Thyroid gland (tissue), 4 donors: ENCODE measurements at places on chromosomes 7 and 10. TPM values are rescaled to one million over a fixed set of nuclear protein-coding genes. Genes with fewer than 3 reads are reported as not detected.

GRCh38 chr10:49361735-49362568 lies 33.9 kb downstream of the DRGX start:
- no peaks in the 10 kb centered on the region for H3K4me1 ChIP-seq
- H3K27me3 ChIP-seq: no peaks in the 10 kb centered on the region
- H3K4me3 ChIP-seq: no peak overlapping the region

DNA sequence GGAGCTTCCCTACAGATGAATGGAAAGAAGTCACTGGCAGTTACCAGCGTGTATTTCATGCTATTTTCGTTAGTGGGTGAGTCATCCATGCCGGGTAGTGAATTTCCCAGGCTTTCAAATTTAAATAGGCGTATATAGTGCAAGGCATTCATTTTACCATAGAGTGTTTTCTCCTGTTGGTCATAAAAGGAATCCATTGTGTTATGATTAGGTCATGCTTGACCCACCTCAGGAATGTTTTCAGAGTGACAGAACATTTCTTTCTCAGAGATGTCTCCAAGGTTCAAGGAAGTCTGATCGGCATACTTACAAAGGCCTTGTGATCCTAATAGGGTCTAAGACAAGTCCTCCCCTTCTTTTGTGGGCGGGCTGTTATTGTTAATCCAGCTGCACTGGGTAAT lies 110.7 kb downstream of the AKR1D1 start:
- DNase-seq: no peak
- H3K4me1 ChIP-seq: no peaks in the 10 kb centered on the region
- no peaks in the 10 kb centered on the region for H3K36me3 ChIP-seq
- H3K27ac ChIP-seq: no peak overlapping the region

DNA sequence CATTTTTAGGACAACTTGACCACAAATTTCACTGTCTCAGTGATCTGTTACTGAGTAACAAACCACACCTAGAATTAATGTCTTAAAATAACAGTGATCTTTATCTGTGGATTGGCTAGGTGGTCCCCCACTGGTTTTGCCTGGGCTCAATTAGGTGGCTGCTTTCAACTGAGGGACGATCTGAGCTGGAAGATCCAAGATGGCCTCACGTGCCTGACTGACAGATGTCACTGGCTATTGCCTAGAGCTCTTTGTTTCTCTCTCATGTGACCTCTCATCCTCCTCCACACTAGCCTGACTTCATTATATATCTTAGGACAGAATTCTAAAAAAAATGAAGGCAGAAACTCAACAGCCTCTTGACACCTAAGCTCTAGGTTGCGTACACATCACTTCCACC lies 59.7 kb downstream of the HACD1 start:
- H3K27me3 ChIP-seq: no peaks in the 10 kb centered on the region
- no peak for DNase-seq
- H3K4me3 ChIP-seq: no peak overlapping the region
- H3K4me1 ChIP-seq: no peaks in the 10 kb centered on the region
- no peak overlapping the region for H3K27ac ChIP-seq
- no peaks in the 10 kb centered on the region for H3K36me3 ChIP-seq

The NKX1-2 gene
- total RNA-seq: not detected

DNA sequence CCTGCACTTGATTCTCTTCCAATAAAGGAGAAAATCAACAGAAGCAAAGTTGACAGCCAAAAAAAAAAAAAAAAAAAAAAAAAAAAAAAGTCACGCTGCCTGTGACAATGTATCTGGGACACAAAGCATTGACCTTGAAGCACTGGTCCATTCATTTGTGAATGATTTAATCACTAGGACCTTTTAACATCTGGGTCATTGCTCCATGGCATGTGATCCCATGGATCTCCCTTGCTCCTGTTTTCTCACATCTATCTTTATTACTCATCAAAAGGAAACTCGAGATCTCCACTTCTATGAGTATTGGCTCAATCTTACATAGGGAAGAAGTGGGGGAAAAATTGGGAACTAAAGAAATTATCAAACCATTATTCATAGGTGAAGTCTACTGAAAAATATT lies 89.6 kb upstream of the SMIM30 start:
- H3K36me3 ChIP-seq: no peaks in the 10 kb centered on the region
- no peaks in the 10 kb centered on the region for H3K4me1 ChIP-seq
- H3K4me3 ChIP-seq: no peak overlapping the region
- H3K27ac ChIP-seq: no peak overlapping the region
- DNase-seq: no peak

DNA sequence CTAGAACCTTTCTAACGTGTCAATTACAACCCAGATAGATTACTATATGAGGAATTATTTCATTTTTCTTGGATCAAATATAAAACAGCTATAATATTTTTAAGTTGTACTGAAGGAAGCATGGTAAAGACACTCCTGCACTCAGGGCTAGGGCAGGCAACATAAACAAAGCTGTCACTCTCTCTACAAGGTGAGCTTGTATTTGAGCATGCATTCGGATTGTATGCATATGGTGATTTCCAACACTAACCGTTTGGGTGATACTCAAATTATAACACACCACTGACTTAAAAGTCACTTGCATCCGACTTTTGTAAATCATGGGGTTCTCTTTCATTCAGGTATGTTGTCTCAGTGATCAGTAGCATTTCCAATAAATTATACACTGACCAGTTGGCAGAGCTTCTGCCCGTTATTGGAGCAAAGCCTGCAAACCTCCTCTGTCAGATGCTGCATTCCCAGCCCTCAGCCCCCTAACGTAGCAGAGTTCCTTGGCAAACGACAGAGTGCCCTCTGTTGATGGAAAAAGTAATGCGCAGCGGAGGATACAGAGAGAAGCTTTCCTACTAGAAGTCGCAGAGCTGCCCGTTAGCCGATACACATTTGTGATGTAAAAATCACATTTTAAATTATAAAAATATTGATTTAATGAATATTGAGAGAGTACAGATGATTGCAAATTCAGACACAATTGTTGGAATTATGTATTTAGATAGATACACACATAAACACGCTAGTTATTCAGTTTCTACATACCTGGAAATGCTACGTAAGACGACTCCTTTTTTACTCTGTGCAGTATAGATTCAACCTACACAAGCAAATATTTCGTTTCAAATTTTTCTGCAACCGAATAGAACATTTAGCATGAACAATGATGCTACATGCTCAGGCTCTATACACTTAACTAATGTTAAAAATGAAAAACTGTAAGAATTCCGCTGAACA lies 173.9 kb upstream of the SP4 start:
- no peak overlapping the region for H3K27ac ChIP-seq
- peak; percentile 53 for DNase-seq
- H3K27me3 ChIP-seq: peaks cover 6% of the 10 kb centered on the region
- H3K4me1 ChIP-seq: no peaks in the 10 kb centered on the region
- no peak overlapping the region for H3K4me3 ChIP-seq

The COL17A1 gene
- total RNA-seq: 2.8 TPM

The GNAI1 gene
- total RNA-seq: 52.7 TPM

GRCh38 chr7:51982653-51983052 lies 666.0 kb upstream of the COBL start:
- no peaks in the 10 kb centered on the region for H3K4me1 ChIP-seq
- no peaks in the 10 kb centered on the region for H3K27me3 ChIP-seq
- H3K36me3 ChIP-seq: no peaks in the 10 kb centered on the region
- DNase-seq: no peak
- H3K4me3 ChIP-seq: no peak overlapping the region

- H3K36me3 ChIP-seq: no peaks in the 10 kb centered on the region
- no peak overlapping the region for H3K27ac ChIP-seq
- no peak overlapping the region for H3K4me3 ChIP-seq
- no peaks in the 10 kb centered on the region for H3K27me3 ChIP-seq
- H3K4me1 ChIP-seq: no peaks in the 10 kb centered on the region
- DNase-seq: no peak
These were observed 13.6 kb upstream of the DPYSL4 start for GRCh38 chr10:132173185-132173584.

GRCh38 chr7:36598054-36598674 lies 126.1 kb downstream of the AOAH start:
- H3K4me3 ChIP-seq: no peak overlapping the region
- no peaks in the 10 kb centered on the region for H3K27me3 ChIP-seq
- H3K36me3 ChIP-seq: no peaks in the 10 kb centered on the region
- H3K27ac ChIP-seq: no peak overlapping the region
- no peak for DNase-seq

The NAT16 gene
- 0.29 TPM for total RNA-seq

The SEMA4G gene
- 13.3 TPM for total RNA-seq

The IGFBP1 gene
- total RNA-seq: not detected

DNA sequence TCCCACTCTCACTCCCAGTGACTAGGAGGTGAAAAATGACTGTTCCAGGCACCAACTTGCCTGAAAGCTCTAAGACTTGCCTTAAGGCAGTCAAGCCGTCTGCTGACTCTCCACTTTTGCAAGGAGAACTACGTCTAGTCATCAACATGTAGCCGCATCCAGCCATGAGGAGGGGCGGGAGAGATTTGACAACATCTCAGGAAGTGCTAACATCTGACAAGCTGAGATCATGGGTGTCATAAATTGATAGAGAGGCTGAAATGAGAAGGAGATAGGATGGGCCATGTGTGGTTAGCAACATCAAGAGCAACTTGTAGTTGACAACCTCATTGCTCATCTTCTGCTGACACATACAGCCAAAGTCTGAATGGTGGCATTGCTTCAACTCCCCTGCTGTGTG lies 9.0 kb upstream of the TBXAS1 start:
- H3K27ac ChIP-seq: no peak overlapping the region
- H3K27me3 ChIP-seq: no peaks in the 10 kb centered on the region
- H3K36me3 ChIP-seq: no peaks in the 10 kb centered on the region

GRCh38 chr10:63137306-63137705 lies 4.2 kb downstream of the NRBF2 start:
- DNase-seq: no peak
- H3K27ac ChIP-seq: no peak overlapping the region
- peaks cover 40% of the 10 kb centered on the region for H3K4me1 ChIP-seq
- no peak overlapping the region for H3K4me3 ChIP-seq
- H3K27me3 ChIP-seq: no peaks in the 10 kb centered on the region
- H3K36me3 ChIP-seq: no peaks in the 10 kb centered on the region

The HYAL4 gene
- not detected for total RNA-seq

GRCh38 chr7:142817506-142817905 lies 37.4 kb upstream of the EPHB6 start:
- H3K36me3 ChIP-seq: no peaks in the 10 kb centered on the region
- H3K4me3 ChIP-seq: no peak overlapping the region
- DNase-seq: no peak
- no peaks in the 10 kb centered on the region for H3K27me3 ChIP-seq

GRCh38 chr10:98403812-98404504 lies 11.0 kb downstream of the PYROXD2 start:
- no peak overlapping the region for H3K27ac ChIP-seq
- peaks cover 4% of the 10 kb centered on the region for H3K36me3 ChIP-seq
- DNase-seq: no peak
- no peaks in the 10 kb centered on the region for H3K27me3 ChIP-seq

The GIMAP5 gene
- 26.5 TPM for total RNA-seq

DNA sequence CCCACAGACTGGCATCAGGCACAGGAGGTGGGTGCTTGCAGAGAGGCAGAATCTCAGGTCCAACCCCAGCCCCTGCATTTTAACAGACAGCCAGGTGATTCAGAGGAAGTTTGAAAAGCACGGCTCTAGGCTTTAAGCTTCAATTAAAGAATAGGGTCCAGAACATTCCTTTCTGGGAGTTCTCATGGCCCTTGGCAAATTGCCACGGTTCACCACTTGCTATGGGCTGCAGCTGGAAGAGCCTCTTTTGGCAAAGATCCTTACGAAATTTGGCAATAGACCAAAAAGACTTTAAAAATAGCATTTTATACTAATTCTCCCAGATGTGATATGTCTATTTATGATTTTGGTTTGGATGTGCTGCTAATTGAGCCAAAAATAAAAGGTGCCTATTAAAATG lies 148.1 kb downstream of the ITGA8 start:
- no peaks in the 10 kb centered on the region for H3K36me3 ChIP-seq
- H3K4me1 ChIP-seq: no peaks in the 10 kb centered on the region
- H3K27me3 ChIP-seq: no peaks in the 10 kb centered on the region
- H3K4me3 ChIP-seq: no peak overlapping the region
- H3K27ac ChIP-seq: no peak overlapping the region

The NRF1 gene
- total RNA-seq: 37.1 TPM
